NCI-H1092 treated with DMSO at 0.1 percent for 48 hours (cell line): ENCODE measurements at places on chromosomes 2 and 18.

GRCh38 chr2:158753641-158754611 lies 41.2 kb upstream of the DAPL1 start:
- peak; percentile 68 for DNase-seq

GRCh38 chr18:5519448-5520298 lies 24.1 kb downstream of the EPB41L3 start:
- no peak for DNase-seq

DNA sequence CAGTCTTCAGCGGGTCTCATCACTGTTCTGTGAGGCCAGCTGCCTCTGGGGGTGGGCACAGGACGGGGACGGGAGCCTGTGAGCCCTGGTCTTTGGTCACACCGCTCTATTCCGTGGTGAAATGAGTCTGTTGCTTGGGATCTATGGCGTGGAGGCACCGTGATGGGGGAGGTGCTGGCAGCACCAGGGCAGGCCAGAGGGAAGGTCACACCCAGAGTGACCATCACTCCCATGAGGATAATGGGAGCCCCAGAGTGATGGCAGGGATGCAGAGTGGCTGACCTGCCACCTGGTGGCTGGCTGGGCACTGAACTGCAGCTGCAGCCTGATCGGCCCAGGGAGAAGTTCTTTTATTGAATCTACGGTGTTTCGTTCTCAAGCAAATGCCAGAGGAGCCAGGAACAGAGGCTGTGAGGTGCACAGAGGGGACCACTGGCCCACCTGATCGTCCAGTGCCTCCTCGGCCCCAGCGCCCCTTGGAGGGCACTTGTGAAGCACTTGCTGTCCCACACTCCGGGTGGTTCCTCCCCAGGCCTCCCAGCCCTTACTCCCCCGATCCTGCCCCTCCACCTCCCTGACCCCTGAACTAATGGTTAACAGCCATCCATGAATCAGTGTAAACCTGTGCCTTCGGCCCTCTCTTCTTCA lies 17.9 kb downstream of the KCNIP3 start:
- no peak for DNase-seq

- no peak for DNase-seq
These were observed 280.0 kb downstream of the GALR1 start for GRCh38 chr18:77529492-77530176.

DNA sequence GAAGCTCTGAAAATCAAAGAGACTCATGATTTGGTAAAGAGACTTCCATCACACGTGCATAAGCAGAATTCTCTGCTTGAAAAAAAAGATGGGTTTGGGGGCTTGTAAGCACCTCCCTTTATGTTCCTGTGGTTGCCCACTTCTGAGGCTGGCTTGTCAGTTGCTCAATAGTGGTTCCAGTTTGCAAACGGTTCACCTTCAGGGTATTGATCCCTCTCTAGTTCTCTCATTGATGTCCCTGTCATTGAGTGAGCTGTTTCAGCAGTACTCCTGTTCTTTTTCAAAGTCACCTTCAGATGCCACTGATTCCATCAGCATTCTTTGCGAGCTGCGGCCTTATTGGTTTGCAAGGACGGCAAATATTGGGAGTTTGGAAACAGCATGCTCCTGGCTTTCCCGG lies 17.1 kb upstream of the YWHAQ start:
- DNase-seq, result no peak

- DNase-seq, result no peak
These were observed 306.4 kb downstream of the LPIN1 start for GRCh38 chr2:12052796-12053195.

DNA sequence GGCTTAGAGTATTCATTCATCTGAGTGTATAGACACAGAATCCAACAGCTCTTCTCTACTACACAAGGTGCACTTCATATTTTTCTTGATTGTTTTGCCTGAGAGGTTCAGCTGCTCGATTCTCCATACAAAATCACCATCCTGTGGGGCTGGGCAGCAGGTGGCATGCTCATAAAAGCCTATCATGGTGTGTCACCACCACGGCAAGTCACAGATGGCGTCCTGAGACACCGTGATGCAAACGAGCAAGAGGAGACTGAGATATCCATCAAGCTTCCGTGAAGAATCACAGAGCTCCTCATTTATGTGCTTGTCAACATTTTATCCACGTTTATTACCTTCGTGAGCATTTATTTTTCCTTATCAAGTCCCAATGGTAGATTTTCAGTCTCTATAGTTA lies 22.4 kb upstream of the NRP2 start:
- DNase-seq, result no peak

GRCh38 chr2:15780912-15781574 lies 159.3 kb upstream of the MYCN start:
- DNase-seq, result no peak

DNA sequence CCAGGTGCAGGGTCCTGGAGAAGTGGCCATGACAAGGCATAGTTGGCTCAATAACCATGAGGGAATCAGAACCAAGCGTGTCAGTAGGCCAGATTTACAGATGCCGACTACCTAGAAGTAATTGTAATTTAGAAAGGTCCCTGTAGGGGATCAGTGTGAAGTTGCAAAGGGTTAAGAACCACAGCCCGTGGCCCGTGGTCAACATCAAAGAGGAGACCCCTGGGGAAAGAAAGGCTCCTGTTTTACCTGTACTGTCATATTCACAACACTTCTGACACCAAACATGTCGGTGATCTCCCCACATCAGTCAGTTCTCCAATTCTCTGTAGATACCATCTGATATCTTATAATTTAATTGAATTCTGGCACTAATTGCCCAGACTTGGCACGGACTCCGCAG lies 31.0 kb downstream of the SP100 start:
- no peak for DNase-seq

DNA sequence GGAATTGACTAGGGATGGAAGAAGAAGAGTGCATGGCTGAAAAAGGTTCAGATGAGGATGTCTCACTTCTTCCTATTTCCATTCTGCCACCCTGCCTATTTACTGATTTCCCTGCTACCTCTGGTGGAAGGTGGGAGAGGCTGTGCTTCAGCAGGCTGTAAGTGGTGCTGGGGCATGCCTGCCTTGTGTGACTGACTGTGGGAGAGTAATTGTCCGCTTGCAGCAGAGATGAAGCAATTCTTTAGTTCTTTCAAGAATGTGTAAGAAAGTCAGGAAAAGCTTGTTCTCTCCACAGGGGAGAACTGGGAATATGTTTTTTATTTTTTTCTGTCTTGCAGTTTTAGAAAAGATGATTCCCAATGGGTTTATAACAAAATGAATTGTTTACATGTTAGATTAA lies 72.5 kb upstream of the NYAP2 start:
- no peak for DNase-seq

DNA sequence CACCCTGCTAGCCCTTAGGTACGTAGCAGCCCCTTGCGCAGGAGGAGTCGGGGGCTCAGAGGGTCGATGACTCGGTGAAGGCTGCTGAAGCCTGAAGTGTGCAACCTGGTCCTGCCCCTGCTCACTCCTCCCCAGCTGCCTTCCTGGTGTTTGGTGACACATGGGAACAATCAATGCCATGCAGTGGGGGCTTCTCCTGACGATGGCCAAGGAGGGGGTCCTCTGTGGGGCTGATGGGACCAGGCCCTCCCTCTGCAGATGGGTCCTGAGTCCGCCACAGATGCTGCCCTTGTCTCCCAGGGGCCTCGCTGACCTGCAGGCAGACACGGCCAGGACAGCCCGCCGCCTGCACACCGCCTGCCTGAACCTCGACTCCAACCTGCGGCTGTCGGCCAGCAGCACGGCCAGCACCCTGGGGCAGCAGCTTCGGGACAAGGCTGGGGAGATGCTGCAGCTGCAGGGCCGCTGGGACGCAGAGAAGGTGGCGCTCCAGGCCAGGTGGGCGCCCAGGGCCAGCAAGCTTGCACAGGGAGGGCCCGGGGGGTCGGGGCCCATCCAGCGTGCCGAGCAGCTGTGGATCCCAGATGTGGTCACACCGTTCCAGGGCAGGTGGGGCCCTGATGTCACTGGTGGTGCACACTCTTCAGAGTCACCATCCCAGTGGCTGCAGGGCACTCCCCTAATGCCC lies 24.6 kb downstream of the CROCC2 start:
- no peak for DNase-seq

DNA sequence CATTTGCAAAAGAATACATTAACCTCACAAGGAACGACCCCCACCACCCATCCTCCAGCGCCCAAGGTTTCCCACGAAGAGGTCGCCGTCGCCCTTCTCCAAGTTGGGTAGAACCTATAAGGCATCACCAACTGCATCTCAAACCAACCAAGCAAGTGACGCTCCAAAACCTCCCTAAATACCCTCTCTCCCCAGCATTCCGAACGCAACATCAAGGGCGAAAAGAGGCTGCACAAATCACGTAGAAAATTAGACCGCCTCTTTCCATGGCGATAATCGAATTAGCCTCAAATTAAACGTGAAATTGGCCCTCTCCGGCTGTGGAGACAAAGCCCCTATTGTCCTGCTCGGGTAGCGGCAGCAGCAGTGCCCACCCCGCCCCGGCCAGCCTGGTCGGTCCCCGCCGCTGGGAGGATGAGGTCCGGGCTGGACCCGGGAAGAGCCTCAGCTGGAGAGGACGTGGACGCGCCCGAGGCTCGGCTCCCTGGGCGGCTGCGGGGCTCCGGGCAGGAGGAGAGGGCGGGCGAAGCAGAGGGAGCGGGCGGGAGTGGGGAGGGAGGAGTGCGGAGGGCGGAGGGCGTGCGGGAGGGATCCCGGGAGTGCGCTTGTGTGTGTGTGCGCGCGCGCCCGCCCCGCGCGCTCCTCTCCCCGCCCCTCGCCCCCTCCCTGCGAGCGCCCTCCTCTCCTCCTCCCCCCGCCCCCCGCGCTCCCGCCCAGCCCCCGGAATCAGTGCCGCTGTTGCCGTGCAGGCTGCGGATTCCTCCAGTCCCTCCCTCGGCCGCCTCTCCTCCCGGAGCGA lies at the start of gene SPTBN1:
SPTBN1 (plus strand) TSS at position 765 of the 799 bp plus-strand sequence. CDS start 70,092 bp downstream, outside the sequence.
- DNase-seq, result peak; percentile 56

GRCh38 chr2:150532879-150533278 lies 45.4 kb upstream of the RND3 start:
- DNase-seq, result no peak

GRCh38 chr18:79819064-79819967 lies 21.6 kb downstream of the KCNG2 start:
- no peak for DNase-seq

DNA sequence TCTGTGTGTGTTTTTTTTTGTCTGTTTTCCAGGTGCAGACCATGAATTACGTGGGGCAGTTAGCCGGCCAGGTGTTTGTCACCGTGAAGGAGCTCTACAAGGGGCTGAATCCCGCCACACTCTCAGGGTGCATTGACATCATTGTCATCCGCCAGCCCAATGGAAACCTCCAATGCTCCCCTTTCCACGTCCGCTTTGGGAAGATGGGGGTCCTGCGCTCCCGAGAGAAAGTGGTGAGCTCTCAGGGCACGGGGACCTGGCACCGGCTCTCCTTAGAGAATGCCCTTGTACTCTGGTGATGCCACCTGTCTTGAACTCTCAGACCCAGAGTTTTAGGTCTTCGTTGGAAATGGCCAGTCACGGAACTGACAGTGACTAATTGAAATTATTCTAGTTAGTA lies 19.1 kb downstream of the LPIN1 start:
- no peak for DNase-seq

- DNase-seq, result no peak
These were observed 188.5 kb downstream of the EIPR1 start for GRCh38 chr2:3189076-3189591.

GRCh38 chr2:205607146-205607545 lies 75.2 kb upstream of the NRP2 start:
- DNase-seq, result no peak

- DNase-seq, result no peak
These were observed 88.0 kb downstream of the KYNU start for GRCh38 chr2:142965443-142965842.

GRCh38 chr2:126677176-126677538 lies 21.2 kb downstream of the GYPC start:
- DNase-seq, result no peak

GRCh38 chr2:11495844-11496681 lies 30.1 kb upstream of the E2F6 start:
- no peak for DNase-seq

DNA sequence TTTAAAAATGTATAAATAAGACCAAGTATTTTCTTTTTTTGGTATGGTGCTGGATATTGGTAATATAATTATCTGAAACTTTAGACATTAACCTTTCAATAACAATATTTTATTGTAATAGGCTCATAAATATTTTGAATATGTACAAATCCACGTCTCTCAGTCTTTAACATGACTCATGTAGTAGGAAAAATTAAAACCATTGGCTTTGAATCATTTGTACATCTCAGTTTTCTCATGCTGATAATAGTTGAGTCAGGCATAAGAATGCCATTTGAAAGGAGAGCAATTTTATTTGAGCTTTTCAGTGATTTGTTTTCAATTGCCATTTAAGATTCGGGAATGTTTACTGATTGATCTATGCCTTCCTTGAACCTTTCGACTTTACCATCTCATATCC lies 364.8 kb downstream of the TGIF1 start:
- no peak for DNase-seq

GRCh38 chr18:12857991-12858544 lies 26.0 kb downstream of the PTPN2 start:
- DNase-seq, result no peak

DNA sequence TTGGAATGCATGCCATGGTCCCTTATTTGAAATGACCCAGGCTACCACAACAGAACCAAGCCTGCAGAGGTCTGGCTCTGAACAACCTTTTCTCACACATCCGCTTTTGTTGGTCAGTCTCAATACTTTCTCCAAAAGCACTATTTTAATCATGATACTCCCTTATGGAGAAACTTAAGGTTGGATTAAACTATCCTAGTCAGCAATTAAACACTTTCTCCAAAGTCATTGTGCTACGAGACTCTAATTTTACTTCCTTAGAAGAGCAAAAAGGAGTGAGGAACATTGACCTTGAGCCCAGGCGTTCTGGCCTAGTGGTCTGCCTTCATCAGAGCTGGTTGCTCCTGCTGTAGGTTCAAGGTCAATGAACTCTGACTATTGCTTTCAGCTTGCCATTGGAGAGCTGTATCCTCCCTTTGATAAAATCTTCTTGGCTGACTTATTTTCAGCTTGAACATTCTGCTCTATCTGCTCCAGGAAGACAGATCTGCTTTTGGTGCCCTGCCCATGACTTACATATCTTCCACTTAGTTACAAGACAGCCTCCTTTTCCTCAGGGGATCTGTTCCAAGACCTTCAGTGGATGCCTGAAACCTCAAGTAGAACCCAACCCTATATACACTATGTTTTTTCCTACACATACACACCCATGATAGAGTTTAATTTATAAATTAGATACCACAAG lies 91.2 kb downstream of the NCKAP5 start:
- DNase-seq, result no peak

- DNase-seq, result no peak
These were observed 248.7 kb upstream of the SIX3 start for GRCh38 chr2:44692821-44693220.

GRCh38 chr2:75960472-75961009 lies 249.8 kb upstream of the GCFC2 start:
- DNase-seq, result no peak

DNA sequence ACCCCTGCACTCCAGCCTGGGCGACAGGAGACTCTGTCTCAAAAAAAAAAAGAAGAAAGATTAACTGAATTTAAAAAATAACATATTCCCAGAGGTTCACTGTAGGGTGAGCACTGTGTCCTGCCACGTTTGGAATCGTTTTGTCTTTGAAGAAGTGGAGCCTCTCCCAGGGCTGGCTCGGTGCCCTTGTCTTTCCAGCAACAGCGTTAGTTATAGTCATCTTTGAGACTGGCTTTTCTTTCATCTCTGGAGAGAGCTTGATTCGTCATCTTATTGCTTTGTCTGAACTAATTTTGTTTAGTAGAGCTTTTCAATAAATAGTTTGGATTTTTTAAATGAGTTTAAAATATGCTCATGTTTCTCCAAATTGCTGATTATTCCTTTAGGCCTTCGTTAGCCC lies 50.5 kb downstream of the IMPA2 start:
- DNase-seq, result no peak

- DNase-seq, result no peak
These were observed 225.3 kb downstream of the MC4R start for GRCh38 chr18:60147323-60147722.

GRCh38 chr18:35331367-35332087 lies 12.7 kb downstream of the ZNF24 start:
- no peak for DNase-seq
